ENCODE measurements at places on chromosomes 12 and 14.

GRCh38 chr14:90489916-90490719, 93.3 kb downstream of the CALM1 start:
- DNase-seq = no peak

GRCh38 chr14:91723501-91723900, 8.4 kb downstream of the CATSPERB start:
- no peak for DNase-seq

- no peak for DNase-seq
Observed at GRCh38 chr14:26905229-26905628, 307.4 kb upstream of the NOVA1 start.

- DNase-seq = peak; percentile 5
Observed at GRCh38 chr14:30355431-30355913, 203.5 kb upstream of the G2E3 start.

DNA sequence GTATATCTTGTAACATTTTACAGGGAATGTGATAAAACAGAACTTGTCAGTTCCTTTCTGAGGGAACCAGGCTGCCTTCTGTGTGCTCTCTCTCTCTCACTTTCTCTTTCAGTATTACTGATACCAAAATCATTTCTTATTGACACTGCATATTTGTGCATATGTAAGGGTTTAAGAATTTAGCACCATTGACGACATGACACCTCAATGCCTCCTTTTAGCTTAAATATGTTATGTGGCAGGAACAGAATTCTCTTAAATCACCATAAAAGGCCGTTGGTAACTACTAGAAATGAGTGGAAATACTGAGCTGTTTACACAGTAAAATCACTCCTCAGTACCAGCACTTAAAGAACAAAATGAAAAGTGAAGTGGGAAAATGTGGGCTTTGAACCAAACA, 457.7 kb upstream of the SYT1 start:
- no peak for DNase-seq

DNA sequence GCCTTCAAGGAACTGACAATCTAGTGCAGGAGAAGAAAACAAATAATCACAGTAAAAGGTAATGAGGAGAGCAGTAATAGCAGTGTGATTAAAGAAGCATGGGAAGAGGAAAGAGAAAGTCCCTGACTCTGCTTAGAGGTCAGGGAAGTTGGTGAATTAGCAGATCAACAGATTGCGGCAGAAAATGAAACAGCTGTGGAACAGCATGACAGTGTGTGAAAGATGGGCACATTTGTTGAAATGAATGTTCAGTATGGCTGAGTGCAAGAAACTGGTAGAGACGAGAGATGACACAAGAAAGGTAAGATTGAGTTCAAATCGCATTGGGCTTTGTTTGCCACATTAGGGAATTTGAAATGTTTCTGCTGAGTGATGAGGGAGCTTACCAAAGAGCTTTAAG, 63.7 kb upstream of the RASSF8 start:
- no peak for DNase-seq

- no peak for DNase-seq
Observed at GRCh38 chr12:13592063-13592942, 389.1 kb downstream of the GRIN2B start.

GRCh38 chr14:76133103-76133502, 18.6 kb upstream of the GPATCH2L start:
- no peak for DNase-seq

DNA sequence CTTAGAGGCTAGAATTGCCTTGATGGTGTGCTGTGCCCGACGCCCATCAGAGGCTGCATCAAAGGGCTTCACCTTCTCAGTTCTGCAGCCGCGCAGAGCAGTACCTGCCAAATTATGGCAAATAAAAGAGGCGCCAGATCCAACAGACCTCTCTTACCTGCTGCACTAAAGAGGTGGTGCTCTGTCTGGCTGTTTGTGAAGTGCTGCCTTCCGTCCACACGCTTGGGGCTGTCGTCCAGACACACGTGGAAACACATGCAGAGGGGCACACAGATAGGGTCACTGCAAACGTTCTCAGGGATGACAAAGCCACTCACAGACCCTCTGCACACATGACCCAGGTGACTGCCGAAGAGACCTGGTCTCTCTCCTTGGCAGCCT, 617.5 kb downstream of the VRK1 start:
- DNase-seq = no peak

GRCh38 chr12:130158754-130159059, 3.6 kb upstream of the FZD10 start:
- no peak for DNase-seq

DNA sequence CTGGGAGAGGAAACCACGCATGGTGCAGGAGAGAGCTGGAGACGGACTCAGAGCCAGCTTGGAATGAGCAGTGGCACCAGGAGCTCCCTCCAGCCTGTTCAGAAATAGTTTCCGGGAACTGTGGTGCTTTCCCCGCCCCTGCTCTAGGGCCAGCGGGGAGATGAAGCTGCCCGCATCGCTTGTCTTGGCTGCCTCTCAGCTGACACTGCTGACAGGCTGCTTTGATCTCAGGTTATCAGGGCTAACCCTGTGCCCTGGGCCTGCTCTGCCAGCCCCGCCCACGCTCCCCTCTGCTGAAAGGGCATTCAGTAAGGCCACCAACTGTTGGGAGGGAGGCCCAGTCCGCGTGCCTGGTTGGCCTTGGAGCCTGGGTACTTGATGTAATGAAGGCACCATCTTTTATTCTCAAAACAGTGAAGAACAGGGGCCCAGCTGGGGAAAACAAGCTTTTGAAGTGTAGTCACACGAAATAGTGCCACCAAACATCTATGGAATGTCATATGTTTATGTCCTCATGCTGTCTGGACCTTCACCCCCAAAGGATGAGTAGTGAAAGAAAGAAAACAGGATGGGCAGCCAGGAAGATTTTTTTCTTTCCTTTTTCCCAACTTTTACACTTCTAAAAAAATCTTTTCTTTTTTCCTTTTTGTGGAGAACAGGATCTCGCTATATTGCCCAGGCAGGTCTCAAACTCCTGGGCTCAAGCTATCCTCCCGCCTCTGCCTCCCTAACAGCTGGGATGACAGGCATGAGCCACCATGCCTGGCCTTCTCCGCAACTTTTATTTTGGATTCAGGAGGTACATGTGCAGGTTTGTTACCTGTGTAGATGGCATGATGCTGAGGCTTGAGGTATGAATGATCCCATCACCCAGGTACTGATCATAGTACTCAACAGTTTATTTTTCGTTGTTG, 115.9 kb upstream of the TBX3 start:
- DNase-seq = no peak

DNA sequence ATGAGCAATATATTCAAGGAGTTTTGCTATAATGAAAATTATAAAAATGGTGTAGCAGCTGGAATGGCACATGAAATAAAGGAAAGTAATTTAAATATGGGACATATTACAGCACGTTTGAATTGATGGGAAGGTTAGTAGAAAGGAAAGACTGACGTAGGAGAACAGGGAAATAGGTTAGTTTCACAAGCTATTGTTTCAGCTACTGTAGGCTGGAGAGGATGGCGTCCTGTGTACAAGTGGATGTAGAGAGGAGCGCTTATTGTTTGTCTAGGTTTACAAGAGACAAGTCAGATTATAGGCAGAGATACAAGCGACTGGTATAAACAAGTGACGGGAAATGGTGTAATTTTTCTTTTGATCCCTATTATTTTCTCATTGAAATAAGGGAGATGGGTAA, 431.2 kb upstream of the PDE3A start:
- DNase-seq = no peak
